Stimulated activated CD8-positive, alpha-beta memory T cell treated with anti-CD3 and anti-CD28 coated beads, Interleukin-4, amount 100 ng/mL, for 4 hours (primary cell): ENCODE measurements at places on chromosomes 7 and 10.

- no peak for DNase-seq
Measured at GRCh38 chr7:83640240-83640639, 8.7 kb downstream of the SEMA3E start.

- no peak for DNase-seq
Measured at GRCh38 chr10:329361-330099, 194.3 kb downstream of the ZMYND11 start.

- DNase-seq, result no peak
Measured at GRCh38 chr7:128243273-128243672, 2.2 kb downstream of the LEP start.

- DNase-seq, result no peak
Measured at GRCh38 chr10:123928427-123928826, 36.8 kb upstream of the CPXM2 start.

- no peak for DNase-seq
Measured at GRCh38 chr10:77505431-77506334, 131.9 kb downstream of the KCNMA1 start.

DNA sequence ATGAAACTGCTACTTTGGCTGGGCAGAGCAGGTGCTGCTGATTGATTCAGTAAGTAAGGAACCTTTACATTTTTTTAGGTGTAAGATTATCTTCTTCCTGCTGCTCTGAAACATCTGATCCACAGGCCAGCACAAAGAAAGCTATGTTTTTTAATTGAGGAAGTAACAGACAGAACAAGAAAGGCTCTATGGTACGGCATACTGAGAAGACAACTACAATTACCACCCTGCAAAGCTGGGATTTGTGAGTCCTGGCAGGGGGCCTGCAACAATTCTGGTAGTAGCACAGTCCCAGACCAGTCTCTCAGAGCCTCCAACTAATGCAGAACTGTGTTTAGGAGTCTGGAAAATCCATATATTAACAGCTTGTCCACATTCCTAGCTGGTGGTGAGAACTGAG lies 103.0 kb upstream of the LRRTM3 start:
- no peak for DNase-seq

GRCh38 chr10:104642658-104643302 lies 1.7 kb downstream of the SORCS3 start:
- no peak for DNase-seq

- no peak for DNase-seq
Measured at GRCh38 chr7:149544028-149544427, 46.4 kb upstream of the ZNF746 start.

GRCh38 chr10:96851281-96851680 lies 19.2 kb downstream of the LCOR start:
- DNase-seq, result no peak

DNA sequence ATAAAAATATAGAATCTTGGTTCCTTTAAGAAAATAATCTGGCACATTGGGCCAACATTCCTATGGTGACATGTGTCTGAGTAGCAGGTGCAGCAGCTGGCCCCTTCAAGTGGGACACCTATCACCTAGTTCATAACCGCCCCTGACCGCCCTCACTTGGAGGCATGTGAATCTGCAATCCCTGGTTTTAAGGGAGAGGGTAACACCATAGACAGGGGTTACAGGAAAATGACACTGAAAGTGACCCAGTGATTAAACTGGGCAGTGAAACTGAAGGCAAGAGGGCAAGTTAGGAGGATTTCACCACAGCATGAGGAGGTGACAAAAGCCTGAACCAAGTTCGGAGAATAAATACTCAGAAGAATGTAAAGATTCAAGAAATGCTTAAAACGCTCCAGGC lies 1.1 kb downstream of the RSU1 start:
- DNase-seq, result no peak

- no peak for DNase-seq
Measured at GRCh38 chr10:100969187-100970075, at the start of gene SEMA4G. Gene SEMA4G (plus strand): TSS chr10:100969504. CDS start chr10:100972913, 3,409 bp downstream.

- DNase-seq, result no peak
Measured at GRCh38 chr7:45196374-45196773, 38.8 kb downstream of the RAMP3 start.

- DNase-seq, result no peak
Measured at GRCh38 chr7:4043988-4044387, 638.1 kb upstream of the FOXK1 start.

- DNase-seq, result no peak
Measured at GRCh38 chr10:121624836-121625486, 26.7 kb upstream of the FGFR2 start.

DNA sequence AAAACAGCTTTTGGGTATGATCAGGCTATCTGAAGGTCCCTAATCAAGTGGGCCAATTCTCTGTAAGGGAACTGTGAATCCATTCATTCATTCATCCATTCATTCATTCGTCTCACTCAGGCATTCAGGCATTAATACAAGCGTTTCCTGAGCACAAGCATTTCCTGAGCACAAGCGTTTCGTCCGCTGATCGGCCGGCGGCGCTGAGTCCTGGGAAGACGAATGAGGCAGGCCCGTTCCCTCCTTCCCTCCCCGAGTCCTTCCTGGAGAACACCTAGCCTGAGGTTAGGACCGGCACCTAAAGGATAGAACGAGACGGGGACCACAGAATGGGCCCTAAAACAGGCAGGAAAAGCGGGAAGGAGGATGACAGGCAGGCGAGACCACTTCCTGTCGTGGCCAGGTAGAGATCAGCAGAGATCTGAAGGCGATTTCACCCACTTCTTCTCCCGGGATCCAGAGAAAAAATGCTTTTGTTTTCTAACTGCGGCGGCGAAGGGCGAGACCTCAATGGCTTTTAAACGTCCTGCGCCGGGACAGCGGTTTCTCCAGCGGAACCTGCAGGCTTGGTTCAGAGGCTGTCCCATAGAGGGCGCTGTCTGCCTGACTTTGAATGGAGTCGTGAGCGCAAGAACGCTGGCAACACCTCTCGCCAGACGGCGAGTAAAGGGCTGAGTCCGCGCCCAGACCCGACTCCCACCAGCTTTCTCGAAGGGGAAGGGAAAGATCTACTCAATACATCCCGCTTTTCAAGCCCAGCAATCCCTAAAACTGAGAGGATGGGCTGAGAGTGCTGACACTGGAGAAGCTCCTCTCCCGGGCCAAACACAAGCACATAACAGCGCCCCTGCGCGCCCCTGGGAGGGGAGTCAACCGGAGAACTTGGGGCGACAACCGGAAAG lies 2.9 kb upstream of the HMX3 start:
- peak; percentile 84 for DNase-seq

DNA sequence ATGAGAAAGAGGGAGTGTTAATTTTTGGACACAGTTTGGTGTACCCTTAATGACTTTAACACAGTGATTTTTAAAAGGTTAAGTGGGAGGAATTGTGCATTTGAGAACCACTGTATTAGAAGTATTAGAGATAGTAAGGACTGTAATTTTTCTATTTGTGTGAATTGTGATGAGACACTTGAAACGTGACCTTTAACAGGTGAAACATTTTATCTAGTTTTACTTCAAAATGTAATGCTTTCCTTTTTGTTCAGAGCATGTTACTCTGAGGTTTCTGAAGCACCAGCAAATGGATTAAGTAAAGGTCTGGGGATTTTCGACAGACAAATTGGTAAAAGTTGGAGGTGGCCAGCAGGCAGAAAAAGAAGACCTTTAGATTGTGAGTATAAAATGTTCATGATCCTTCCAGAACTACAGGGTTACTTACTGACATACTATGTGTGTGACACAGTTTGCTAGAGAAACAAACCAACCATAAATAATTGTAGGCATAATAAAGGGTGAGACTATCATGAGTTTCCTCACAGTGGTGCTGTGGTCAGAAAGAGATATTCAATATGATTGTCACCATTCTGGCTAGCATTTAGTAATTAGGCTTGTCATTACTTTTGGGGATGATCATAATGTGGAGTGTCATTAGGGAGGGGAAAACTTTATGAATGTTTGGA lies 26.1 kb downstream of the LCOR start:
- no peak for DNase-seq

DNA sequence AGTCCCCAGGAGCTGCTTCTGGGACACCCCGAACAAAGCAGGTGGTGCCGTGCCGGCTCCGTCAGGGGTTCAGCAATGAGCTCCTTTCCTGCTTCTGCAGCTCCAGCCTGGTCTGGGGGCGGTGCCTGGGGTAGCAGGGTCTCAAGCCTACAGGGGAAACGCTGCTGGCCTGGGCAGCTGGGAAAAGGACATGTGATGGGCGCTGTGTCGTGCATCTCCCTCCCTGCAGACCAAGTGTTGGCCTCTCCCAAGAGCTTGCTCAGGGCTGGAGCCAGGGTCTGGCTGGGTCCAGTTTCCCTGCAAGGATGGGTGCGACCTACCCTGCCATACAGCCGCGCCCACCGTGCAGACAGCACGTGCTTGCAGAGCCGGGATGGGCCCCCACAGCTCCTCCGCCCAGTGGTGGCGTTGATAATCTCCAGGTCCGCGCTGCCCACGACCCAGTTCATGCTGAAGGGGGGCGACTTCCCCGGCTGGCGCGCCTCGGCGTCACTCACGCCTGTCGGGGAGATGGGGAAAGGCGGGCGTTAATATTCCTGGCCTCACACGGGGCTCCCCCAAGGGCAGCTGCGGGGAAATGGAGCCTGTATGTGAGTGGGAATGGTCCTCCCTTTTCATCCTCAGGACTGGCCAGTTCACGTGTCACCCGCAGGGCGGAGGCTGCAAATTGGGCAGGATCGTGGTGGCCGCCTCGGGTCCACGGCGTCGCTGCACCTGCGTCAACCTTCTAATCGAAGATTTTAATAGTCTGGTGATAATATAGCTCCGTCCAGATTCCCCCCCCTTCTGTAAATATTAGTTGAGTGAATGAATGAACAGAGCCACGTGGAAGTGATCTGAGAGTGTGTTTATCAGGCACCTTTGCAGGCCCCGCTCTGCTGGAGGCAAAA lies 128.6 kb downstream of the WDR37 start:
- no peak for DNase-seq

DNA sequence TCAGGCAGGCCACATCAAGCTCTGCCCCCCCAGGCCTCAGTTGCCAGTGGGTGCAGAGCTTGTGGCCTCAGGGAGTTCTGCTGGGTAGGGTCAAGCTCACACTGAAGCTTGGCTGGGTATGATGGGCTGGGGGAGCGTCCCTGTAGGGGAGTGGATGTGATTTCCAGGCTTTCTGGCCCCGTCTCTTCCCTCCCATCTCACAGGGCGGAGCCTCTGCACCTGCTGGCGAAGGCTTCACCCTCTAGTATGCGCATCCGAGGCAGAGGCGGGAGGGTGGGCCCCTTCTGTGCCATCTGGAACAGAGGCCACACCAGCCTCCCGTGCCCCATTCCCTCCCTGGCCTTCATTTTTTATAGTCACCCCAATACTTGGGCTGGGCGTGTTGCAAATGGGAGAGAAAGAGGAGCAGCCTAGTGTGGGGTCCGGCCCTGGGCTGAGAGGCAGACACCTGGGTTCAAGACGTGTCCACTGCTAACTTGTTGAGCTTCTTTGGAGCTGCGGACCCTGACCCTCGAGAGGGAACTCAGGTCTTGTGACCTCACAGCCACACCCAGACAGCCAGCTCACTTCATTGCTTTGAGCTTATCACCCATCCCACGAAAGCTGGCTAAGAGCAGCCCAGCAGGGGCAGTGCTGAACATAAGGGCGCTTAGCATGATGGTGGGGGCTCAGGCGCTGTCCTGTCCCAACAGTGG lies 2.3 kb downstream of the AQP1 start:
- no peak for DNase-seq

GRCh38 chr7:36153571-36154097 lies 580 bp downstream of the EEPD1 start:
- DNase-seq, result no peak

- DNase-seq, result no peak
Measured at GRCh38 chr10:42645103-42645502, 6.7 kb upstream of the ZNF33B start.

GRCh38 chr7:138982204-138982623 lies 1.0 kb upstream of the KIAA1549 start:
- no peak for DNase-seq

DNA sequence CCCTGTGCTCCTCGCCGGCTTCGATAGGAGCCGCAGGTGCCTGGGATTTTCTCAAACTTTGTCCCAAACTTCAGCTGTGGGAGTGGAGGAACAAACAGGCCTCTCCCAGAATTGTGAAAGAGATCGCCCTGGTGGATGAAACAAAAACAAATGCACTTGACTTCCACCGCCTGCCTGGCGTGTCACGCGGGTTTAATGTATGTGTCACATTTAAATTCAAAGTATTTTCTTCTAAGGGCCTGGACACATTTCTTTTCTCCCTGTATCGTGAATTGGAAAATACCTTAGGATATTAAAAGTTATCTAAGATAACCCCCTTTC lies 694 bp upstream of the WASL start:
- DNase-seq, result no peak

DNA sequence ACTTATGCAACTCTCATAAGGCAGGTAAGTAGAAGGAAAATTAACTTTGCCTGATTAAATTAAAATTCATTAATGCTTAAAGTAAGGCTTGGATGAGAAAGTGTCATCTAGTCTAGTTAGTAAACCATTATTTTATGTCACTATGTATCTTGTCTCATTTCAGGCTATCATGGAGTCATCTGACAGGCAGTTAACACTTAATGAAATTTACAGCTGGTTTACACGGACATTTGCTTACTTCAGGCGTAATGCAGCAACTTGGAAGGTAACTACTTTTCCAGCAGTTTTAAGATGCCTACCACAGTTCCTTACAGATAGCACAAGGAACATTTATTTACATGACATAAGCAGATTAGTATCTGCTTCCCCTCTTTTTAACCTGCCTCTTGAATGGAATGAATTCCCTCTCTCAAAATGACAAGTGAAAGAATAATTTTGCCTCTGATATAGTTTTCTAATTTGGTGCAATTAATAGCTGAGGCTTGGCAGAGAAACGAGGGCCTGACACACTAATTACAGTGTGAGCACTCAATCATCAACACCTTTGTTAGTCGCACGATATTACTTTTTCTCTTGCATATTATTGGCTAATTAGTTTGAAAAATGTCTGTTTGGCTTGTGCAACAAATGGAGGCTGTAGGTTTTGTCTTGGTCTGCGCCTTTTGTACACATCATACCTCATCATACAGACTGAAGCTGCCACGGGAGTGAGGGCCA lies 245.0 kb downstream of the FOXP2 start:
- no peak for DNase-seq

DNA sequence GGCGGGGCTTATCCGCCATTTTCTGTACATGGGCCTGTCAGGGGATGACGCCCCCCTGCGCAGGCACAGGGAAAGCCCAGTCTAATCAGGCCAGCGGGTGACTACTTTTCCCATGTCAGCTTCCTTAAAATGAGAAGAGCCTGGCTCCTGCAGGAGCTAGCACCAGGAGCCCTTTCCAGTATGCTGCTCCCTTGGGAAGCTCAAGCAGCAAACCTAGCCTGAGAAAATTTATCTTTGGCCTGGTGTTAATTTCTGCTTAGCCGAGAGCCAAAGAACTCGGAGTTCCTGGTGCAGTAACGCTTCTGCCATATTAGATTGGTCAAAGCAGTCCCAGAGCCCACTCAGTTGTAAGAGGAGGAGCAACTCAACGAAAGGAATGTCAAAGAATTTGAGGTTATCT lies 239.0 kb upstream of the PHYHIPL start:
- no peak for DNase-seq

- no peak for DNase-seq
Measured at GRCh38 chr7:34756025-34756437, 98.0 kb downstream of the NPSR1 start.
